ENCODE measurements at places on chromosomes 12 and 14.

GRCh38 chr12:105330931-105331804 is 677 bp downstream of the C12orf75 start:
- peak; percentile 18 for DNase-seq

GRCh38 chr14:69288956-69289705 is 29.2 kb downstream of the GALNT16 start:
- no peak for DNase-seq

DNA sequence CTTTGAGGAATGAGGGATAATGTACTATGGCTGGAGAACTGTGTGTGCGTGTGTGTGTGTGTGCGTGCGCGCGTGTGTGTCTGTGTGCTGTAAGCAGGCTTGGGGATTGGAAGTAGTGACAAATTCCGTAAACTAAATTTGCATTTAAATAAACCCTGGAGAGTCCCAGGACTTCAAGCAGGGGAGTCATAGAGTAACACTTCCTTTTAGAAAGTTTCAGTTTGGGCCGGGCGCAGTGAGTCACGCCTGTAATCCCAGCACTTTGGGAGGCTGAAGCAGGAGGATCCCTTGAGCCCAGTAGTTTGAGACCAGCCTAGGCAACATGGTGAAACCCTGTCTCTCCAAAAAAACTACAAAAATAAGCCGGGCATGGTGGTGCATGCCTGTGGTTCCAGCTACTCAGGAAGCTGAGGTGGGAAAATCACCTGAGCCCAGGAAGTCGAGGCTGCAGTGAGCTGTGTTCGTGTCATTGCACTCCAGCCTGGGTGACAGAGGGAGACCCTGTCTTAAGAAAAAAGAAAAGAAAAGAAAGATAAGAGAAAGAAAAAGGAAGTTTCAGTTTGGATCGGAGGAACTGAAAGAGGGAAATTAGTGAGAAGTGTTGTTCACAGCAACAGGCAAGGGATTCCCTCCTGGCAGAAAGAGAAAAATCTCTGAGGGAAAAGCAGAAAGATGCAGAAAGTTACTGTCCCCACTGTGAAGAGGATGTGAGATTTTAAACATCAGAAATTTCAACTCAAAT is 222.7 kb upstream of the SOX5 start:
- DNase-seq, result peak; percentile 27

DNA sequence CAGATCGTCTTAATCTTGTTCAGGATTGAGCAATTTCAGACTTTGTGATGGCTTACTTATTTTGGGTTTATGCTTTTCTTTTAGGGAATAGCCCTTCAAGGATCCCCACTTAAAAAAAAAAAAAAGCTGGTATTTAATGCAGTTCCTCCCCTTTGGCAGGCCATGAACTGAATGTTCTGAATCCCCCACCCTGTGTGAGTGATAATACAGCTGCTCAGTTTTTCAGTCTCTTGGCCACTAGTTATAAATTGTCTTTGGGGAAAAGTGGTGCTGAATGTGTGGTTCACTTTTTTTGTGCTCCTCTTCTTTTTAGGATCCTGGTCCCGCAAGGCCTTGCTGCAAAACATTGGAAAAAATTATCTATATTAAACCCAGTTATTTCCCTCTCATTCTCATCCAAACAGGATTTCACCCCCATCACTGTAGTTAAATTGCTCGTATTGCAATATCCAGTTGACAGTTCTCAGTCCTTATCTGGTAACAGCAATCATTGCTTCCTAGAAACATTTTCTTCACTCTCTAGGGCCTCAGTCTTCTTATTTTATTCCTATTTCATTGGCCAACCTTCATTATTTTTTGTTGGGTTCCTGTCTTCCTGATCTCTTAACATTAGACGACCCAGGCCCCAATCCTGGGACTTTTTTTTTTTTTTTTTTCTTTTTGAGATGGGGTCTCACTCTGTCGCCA is 73.1 kb upstream of the PAWR start:
- DNase-seq, result no peak

- DNase-seq, result no peak
Measured at GRCh38 chr14:73393375-73393774, 65.0 kb downstream of the NUMB start.

DNA sequence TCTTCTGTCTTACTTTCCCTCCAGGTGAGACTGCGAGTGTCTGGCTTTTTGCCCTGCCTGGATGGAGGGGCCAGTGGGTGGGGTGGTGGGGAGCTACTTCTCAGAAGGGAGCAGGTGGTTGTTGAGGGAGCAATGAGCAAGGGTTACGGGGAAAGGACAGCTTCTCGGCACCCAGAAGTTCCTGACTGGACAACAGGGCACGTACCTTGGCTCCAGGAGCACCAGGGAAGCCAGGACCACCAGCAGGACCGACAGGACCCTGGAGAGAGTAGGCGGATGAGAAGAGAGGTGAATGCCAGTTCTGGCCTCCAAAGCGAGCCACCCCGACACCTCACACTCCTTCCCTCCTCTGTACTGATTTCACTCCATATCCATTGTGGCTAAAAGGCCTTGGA is 15.3 kb downstream of the COL2A1 start:
- no peak for DNase-seq

DNA sequence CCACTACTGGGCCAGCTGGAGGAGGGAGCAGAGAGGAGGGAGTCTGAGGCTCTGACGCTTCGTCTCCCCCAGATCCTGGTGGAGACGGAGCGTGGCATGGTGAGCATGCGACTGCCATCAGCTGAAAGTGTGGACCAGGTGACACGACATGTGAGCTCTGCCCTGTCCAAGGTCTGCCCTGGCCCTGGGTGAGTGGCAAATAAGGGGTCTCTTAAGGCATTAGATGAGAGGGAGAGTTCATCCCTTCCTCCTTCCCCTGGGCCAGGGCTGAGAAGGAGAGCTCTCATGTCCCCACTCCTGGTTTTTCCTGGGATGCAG is 2.5 kb downstream of the CARMIL3 start:
- no peak for DNase-seq

DNA sequence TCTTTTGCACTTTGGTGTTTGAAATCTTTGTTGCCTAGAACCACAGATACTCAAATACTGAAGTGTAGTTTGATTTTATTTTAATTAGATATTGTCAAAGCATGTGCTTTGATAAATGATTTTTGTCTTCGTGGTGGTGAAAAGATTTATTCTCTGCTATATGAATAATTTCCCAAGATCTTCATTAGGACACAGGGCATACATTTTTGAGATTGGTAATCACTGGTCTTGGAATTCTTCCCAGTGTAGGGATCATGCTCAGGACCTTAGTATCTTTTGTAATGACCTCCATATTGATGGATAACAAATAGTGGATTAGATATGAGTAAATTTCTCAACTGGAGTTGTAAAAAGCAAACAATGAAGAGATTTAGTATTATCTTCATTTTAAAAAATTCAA is 28.2 kb downstream of the TBK1 start:
- no peak for DNase-seq

DNA sequence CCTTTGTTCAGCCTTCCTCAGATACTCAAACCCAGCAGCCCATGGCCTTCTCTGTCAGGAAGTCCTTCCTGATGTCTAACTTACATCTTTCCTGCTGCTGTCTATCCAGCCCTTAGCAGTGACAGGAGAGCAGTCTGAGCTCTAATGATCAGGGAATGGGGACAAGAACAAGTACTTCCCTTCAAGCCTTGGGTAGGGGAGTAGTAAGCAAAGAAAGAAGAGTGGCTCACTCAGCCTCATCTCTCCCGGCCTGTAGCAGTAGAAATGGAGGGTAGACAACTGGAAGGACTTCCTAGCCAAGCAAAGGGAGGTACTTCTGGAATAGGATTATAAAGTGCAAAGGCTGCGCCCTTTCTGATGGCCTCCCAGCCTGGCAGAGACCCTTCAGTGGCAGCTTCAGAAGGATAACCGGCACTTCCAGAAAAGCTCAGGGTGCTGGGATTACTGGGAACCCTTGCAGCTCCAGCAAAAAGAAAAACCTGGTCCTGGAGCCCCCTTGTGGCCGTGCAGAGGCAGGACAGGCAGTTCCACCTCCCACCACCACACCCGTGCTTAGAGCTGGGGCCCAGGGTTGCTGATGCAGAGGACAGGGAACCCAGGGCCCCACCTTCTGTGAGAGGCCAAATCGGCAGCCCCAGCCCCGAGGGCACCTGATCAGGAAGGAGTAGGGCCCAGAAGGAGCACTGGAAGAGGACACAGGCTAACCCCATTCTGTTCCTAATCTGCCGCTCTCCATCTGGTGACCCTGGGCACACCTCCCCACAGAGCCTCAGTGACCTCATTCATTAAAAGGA is 12.4 kb upstream of the SMUG1 start:
- peak; percentile 28 for DNase-seq

- no peak for DNase-seq
Measured at GRCh38 chr14:54440037-54440436, 1.1 kb downstream of the CNIH1 start.

DNA sequence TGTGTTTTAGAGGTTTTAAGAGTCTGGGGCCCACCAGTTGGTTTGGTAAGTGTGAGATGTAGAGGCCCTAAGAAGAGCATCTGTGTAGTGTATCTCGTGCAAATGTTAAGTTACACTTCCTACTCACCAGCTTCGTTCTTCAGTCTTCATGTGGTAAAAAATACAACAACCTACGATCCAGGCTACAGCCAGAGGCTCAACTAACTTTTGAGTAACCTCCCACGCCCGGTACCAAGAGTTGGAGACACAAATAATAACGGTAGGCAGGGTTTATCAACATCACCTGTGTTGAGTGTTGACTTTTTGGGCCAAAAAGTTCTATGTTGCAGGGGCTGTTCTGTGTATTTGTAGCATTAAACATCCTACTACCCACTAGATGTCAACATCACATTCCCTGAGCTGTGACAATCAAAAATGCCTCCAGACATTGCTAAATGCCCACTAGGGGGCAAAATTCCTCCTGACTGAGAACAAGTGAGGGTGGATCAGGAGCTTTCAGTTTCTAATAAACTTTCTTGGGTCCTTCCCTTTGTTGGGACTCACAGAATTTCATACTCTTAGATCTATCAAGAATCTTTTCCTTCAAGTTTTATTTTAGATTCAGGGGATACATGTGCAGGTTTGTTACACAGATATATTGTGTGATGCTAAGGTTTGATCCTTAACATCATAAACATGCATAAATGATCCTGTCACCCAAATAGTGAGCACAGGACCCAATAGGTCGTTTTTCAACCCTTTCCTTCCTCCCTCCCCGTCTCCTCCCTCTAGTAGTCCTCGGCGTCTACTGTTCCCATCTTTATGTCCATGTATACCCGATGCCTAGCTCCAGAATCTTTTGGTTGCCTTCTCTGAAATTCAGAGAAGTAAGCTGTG is 94.7 kb downstream of the SLC2A13 start:
- DNase-seq, result peak; percentile 39

DNA sequence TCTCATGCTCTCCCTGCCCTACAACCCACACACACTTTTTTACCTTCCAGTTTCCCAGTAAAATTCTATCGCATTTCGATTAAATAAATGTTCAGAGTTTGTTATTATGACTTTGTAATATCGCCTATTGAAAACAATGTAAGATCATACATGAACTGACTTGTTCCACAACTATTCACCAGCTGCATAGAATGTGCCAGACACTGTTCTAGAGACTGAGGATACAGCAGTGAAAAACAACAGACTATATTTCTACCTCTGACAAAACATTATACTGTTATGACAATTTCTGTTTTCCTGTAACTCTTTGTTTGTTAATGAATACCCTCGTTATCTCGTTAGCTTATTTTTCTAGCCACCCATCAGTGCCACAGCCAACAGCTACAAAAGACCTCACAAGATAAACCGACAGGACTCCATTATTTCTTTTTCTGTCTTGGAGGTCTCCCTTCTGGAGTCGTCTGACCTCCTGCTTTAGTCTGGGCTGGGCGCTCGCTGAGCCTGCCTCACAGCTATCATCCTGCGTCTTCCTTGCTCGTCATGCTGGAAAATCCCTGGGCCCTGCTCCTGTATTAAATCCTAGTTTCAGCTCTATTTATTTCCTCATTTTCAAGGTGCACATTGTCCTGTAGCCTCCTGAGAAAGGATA is 498.9 kb downstream of the DIO2 start:
- DNase-seq, result no peak

DNA sequence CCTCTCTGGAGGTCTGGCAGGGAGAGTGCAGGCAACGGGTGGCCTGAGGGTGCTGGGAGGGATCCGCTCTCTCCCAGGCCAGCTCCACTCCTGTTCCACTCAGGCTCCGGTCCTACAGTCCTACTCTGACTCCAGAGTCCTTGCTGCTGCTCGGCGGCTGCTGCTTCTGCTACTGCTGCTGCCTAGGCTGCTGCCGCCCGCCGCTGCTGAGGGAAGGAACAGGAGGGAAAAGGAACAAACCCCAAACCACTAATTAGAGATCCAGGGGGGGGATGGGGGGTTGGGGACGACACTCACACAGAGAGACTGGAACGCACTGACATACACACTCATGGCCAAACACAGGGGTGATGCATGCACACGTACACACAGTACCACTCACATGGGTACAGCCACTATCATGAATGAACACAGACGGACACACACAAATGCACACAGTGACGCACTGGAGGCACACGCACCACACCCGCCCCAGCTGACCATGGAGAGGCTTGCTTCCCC is at the start of gene SP7:
TSS of gene SP7 (minus strand) at position 174 of the 501 bp plus-strand sequence. CDS start 708 bp downstream, outside the sequence.
- no peak for DNase-seq

- no peak for DNase-seq
Measured at GRCh38 chr14:37591941-37592481, 3.0 kb downstream of the FOXA1 start.

DNA sequence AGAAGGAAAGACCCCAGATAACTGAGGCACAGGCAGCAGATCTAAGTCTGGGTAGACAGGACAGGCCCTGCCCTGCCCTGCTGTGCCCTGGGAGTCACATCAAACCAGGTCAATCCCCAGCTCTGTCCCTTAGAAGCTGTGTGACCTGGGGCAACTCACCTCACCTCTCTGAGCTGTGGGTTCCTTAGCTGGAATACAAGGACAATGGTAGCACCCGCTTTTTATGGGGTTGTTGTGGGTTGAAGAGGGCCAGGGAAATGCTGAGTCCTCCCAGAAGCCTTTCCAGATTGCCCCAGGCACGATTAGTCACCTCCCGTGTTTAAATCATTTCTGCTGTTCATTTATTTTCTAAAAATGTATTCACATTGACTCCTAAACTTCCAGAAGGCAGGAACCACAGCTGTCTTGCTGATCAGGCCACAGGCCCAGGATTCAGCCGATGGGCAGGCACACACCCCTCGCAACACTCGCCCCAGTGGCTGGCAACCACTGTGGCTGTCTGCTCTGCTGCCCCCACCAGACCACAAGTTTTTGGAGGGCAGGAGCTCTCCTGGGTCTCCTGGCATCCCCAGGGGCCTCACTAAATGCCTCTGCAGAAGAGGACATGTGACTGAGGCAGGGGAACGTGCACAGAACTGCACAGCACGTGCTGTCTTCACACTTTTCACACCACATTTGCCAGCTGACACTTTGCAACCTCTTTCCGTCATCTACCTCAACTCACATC is 3.0 kb downstream of the SELPLG start:
- DNase-seq, result no peak

GRCh38 chr14:104256025-104256424 is 117.6 kb downstream of the KIF26A start:
- DNase-seq, result no peak
